HFFc6 (cell line): ENCODE measurements at places on chromosomes 11 and 22. TPM values are rescaled to one million over a fixed set of nuclear protein-coding genes. Genes with fewer than 3 reads are reported as not detected.

DNA sequence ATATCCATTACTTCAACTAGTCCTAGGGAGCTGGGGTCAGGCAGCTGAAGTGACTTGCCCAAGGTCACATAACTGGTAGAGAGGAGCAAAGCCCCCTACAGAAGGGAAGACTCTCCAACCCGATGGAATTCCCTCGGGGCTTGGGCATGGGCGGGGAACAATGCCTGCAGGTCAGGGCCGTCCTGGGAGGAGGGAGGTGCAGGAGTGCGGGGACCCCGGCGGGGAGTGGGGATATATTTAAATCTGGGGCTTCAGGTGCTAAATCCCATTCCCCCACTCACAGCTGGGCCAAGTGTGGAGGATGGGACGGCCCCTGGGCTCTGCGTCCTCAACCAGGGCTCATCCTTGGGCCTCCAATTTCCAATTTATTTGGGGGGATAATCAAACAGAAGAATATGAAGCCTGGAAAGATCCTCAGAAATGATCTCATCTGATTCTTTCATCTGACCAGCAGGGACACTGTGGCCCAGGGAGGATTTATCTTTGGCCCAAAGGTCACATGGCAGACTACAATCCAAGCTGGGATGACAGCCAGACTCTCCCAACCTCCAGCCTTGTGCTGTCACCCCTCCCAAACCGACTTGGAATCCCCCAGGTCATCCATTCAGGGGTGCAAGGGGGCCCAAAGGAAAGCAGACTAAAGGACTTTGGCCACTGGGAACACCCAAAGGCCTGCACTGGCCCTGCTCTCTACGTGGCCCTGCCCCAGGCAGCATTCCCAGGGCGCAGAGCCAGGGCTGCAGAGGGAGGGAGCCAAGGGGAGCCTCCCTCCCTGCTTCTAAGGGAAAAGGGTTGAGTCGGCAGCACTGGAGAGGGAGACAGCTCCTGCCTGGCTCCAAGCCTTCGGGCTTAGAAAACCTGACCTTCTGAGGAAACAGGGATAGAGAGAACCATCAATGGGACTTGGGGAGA is 8.7 kb upstream of the C1QTNF6 start:
- peak; percentile 88 for DNase-seq

GRCh38 chr11:105553025-105553424 is 56.8 kb upstream of the GRIA4 start:
- DNase-seq, result no peak

DNA sequence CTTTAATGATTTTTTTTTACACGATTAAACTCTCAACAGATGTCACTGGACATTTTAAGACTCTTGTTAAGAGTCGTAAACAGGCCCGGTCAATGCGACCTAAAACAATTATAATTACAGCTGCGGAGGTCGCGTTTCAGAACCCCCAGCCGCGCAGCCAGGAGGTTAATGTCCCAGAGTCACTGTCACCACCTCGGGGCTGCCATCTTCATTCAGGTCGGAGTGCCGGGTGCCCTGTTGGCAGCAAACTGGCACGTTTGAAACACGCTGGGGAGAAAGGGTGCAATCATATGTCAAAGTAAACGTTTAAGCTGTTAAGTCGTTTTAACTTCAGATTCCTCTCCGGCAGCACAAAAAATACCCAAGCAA is 711 bp upstream of the PHF21B start:
- no peak for DNase-seq

Gene SMIM38
- not detected in 3 replicates for total RNA-seq

DNA sequence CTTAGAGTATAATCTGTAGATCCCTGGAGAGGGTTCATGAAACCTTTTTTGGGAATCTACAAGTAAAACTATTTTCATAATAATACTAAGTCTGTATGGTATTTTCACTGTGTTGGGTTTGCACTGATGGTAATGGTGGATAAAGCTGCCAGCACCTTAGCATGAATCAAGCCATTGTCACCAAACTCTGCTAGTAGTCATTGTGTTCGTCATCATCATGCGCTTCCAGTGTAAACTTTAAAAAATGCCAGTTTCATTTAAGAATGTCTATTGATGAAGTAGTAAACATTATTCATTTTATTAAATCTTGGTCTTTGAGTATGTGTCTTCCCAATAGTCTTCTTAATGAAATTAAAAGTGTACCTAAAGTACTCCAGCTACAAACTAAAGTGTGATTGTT is 15.0 kb downstream of the ALKBH3 start:
- no peak for DNase-seq

DNA sequence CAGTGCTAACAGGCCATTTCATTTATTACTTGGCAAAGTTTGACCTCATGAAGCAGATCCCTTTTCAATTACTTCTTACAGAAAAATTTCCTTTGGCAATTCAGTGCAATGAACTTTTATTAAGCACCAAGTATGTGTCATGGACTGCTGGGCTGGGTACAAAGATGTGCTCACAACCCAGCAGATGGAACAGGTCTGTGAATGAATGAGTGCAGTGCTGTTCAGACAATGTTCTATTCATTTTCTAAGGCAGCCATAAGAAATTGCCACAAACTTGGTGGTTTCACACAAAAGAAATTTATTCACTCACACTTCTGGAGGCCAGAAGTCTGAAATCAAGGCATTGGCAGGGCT is 428.5 kb downstream of the SOX6 start:
- DNase-seq, result no peak

Gene PHOX2A
- total RNA-seq, result not detected in 2 replicates

GRCh38 chr11:131546218-131546895 is 175.9 kb downstream of the NTM start:
- DNase-seq, result no peak

DNA sequence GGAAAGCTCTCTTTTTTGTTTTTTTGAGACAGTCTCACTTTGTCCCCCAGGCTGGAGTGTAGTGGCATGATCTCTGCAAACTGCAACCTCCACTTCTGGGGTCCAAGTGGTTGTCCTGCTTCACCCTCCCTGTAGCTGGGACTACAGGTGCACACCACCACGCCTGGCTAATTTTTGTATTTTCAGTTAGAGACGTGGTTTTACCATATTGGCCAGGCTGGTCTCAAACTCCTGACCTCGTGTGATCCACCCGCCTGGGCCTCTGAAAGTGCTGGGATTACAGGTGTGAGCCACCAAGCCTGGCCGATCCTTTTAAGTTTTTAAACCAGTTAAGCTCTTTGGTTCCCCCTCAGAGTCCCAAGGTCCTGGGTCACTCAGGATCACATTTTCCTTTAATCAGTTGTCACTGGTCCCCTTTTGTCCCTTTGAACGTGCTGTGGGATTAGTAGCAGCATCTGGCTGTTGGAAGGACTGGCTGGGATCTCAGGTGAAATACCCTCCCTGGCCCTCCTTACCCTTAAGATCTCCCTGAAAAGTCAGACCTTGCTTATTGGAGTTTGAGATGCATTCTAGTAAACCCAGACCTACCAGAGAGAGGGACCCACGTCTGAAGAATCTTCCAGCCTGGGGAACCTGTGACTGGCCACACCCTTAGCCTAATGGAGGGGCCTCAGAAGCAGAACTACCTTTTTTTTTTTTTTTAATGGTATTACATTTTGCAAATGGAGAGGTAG is 8.1 kb downstream of the MALAT1 start:
- peak; percentile 92 for DNase-seq

- no peak for DNase-seq
Observed at GRCh38 chr22:19959043-19959586, 17.5 kb upstream of the TXNRD2 start.

DNA sequence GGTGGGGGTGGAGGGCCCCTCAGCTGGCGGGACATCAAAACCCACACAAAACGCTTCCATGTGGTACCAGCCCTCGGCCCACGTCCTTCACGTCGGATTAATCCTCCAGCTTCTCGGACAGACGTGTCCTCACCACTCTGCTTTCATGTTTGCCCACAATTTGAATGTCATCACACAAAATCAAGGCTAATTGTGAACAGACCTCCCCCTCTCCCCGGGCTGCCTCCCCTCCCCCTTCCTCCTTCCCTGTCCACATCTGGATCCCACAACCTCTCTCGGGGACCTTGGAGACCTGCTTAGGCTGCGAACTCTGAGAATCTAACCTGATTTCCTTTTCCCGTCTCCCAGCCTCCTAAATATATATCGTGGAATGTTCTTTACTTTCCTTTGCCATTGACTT is 262.9 kb downstream of the MN1 start:
- no peak for DNase-seq

- DNase-seq, result no peak
Observed at GRCh38 chr11:58121096-58121495, 4.2 kb downstream of the OR9I1 start.

Gene WNT7B
- 0.26 TPM in 1 of 2 replicates, not detected in the other for total RNA-seq

DNA sequence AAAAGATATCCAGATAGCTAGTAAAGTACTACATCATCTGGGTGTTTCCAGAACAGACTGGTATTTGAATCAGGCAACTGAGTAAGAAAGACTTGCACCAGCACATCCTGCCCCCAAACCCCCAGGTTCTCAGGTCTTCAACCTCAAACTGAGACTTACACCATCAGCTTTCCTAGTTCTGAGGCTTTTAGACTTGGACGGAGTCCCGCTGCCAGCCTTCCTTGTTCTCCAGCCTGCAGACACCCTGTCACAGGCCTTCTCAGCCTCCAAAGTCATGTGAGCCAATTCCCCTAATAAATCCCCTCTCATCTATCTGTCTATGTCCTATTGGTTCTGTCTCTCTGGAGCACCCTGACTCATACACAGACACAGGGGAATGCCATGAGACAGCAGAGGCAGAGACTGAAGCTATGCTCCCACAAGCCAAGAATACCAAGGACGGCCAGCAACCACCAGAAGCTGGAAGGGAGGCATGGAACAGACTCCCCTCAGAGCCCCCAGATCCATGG is 10.9 kb downstream of the SMCO4 start:
- DNase-seq, result no peak

DNA sequence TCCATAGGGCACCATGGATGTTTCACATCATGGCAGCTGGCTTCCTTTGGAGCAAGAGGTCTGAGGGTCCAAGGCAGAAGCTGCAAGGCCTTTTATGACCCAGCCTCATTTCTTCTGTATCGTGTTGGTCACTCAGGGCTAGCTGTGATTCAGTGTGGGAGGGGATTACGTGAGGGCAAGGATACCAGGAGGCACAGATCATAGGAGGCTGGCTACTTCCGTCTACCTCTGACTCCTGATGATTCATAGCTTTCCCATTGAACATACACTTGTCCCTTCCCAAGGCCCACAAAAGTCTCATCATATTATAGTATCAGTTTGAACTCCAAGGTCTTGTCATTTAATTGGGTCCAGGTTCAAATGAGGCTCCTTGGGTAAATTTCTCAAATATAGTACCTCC is 135.3 kb upstream of the ZBED5 start:
- DNase-seq, result no peak

- no peak for DNase-seq
Observed at GRCh38 chr22:41978732-41979131, 9.5 kb downstream of the SEPTIN3 start.

GRCh38 chr11:1656061-1656441 is 26.5 kb downstream of the KRTAP5-5 start:
- no peak for DNase-seq

DNA sequence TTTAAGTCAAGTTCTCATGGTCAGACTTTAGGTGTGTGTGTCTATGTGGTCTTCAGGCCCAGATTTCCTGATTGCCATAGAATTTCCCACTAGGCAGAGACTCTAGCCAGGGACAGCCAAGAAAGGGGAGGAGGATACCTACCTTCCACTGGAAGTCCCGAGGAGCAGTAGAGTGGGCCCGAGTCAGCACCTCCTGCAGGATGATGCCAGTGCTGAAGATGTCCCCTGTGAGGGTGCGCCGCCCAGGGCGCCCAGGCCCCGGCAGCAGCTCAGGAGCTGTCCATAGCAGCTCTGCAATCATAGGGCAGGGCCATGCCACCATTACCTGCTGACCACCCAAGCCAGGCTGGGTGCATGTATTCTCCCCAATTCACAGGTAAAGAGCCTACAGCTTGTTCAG is 41.6 kb upstream of the LRRC32 start:
- DNase-seq, result no peak

- no peak for DNase-seq
Observed at GRCh38 chr11:108154591-108154990, 33.2 kb downstream of the ACAT1 start.

Gene CHRNA10
- 0.23 to 0.54 TPM (median 0.48 TPM) in 3 replicates for total RNA-seq

GRCh38 chr11:10459029-10459970 is 4.2 kb downstream of the AMPD3 start:
- no peak for DNase-seq

GRCh38 chr11:47243454-47243853 is 5.2 kb downstream of the ACP2 start:
- DNase-seq, result no peak

DNA sequence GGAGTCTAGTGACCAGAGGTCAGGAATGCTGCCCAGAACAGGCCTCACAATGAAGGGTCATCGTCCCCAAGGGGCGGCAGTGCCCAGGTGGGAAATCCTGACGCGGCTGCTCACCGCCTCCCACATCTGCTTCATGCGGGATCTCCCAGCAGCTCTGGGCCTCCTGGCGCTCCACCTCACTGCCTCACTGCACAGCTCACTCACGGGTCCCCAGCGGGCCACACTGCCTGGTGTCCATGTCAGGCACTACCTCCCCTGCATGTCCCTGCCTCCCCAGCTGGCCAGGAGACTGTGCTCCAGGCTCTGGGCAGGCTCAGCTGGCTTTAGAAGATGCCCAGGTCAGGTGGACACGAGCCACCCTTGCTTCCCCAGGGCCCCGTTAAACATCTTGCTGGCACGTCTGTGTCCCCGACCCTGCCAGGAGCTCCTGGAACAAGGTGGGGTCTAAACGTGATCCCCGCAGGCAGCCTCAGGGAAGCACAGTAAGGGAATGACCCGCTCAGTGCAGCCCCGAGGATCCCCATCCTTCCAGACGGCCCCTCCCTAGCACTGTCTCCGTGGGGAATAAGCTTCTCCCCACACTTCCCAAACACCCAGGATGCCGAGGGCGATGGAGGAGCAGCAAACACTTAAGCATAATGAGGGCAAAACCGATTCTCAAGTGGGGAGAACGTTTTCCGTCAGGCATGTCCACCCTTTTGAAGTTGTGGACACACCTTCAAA is 93.2 kb downstream of the TRMU start:
- no peak for DNase-seq

Gene PKP3
- 2.3 to 2.9 TPM (median 2.4 TPM) in 3 replicates for total RNA-seq

Gene SYT7
- total RNA-seq, result not detected in 3 replicates

DNA sequence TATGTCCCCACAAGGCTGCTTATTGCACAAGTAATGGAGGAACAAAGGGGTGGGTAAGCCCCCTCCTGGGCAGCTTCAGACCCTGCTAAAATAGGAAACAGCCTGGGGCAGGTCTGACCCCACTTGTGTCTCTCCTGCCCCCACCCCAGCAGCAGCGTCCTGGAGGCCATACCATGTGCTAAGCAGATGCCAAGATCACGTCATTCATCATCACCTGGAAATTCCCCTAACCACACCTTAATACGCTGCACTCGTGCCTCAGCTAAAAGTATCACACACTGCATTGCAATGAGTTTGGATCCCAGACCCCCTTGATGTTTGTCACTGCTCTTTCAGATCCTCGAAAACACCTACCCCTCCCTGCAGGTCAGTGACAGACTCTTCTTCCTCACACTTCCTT is 27.8 kb upstream of the GGTLC2 start:
- no peak for DNase-seq
